Ecto neural progenitor cell (in vitro differentiated cells): ENCODE measurements at places on chromosomes 12 and 14.

- no peak for DNase-seq
Observed at GRCh38 chr14:93183596-93184317, 940 bp downstream of the MOAP1 start.

DNA sequence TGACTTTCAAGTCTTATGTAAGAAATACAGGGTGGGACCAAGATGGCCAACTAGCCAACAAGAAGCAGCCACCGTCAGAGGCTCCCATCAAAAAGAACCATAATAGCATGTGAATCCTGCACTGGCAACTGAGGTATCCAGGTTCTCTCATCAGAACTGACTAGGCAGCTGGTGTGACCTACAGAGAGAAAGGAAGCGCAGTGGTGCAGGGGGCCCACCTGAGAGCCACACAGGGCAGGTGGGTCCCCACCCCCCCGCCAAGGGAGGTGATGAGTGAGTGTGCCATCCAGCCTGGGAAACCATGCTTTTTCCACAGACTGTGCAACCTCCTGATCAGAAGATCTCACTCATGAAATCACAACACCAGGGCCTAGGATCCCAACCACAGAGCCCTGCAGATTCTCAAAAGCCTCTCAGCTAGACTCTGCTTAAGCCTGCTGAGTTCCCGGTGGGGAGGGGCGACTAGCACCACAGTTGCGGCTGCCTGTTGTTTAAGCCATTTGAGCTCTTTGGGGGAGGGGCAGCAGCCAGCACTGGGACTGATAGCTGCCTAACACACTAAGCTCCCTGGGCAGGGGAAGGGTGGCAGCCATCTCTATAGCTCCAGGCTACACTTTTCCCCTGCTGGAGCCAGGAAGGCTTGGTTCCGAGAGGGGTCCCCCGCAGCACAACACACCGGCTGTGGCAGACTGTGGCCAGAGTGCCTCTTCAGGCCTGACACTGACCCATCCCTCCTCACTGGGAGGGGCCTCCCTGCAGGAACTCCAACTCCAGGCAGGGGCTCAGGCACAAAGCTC lies 75.3 kb downstream of the GARIN6 start:
- DNase-seq: peak; percentile 65

DNA sequence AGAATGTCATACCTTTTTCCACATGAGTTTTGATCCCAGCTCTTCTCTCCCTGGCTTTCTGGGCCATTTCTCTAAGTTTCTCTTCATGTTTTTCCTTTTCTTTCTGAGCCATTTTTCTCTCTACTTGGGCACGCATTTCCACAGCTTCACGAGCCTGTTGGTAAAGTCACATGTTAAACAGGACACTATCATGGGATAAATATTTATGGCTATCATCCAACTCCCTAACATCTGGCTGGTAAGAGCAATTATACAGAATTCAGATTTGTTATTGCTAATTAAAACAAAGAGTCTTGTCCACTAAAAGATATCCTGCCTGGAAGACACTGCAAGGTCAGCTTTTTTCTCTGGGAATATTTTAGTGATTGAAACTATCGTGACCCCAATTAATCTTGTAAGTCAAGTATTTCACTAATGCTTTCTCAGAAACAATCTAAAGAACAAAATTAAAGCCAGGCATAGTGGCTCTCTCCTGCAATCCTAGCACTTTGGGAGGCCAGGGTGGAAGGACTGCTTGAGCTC lies 23.1 kb downstream of the SLIRP start:
- no peak for DNase-seq

GRCh38 chr12:52312086-52312485 lies 9.1 kb downstream of the KRT83 start:
- no peak for DNase-seq

- DNase-seq: no peak
Observed at GRCh38 chr12:130097342-130097741, 64.9 kb upstream of the FZD10 start.

- no peak for DNase-seq
Observed at GRCh38 chr14:89648510-89648909, 231.5 kb upstream of the FOXN3 start.

DNA sequence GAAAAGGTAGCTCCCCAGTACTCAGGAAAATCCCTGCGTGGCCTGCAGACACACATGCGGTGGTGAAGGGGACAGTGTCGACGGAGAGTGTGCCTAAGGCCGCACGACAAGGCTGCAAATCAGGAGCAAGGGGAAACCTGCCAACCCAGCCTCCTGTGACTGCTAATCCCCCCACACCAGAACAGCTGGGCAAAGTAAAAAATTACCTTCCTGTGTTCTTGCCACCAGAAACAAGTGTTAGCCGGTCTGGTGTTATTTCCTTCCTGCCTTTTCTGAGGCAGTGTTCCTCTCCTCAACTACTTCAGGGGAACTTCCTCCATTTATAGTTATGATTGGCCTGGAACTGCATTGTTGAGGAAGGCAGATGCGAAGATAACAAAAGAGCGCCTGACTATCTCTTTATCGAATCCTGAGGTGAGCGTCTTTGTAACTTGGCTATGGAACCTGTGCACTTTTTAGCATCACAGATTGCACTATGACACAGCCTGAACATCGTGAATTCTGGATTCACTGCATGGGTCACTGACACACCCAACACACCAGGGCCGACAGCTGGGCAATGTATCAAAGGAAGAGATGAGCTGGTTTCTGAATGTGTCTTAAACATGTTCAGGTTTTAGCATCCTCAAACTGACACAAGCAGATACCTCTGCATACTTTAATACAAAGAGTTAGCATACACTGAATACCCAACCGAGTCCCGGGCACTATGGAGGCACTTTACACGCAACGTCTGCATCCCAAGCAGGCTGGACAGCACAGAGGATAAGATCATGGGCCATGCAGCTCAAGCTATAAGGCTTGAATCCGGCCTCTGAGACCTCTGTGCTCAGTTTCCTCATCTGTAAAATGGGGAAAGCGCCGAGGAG lies 28.9 kb downstream of the SLC15A4 start:
- DNase-seq: peak; percentile 45
